ENCODE measurements at places on chromosomes 5 and 9.

DNA sequence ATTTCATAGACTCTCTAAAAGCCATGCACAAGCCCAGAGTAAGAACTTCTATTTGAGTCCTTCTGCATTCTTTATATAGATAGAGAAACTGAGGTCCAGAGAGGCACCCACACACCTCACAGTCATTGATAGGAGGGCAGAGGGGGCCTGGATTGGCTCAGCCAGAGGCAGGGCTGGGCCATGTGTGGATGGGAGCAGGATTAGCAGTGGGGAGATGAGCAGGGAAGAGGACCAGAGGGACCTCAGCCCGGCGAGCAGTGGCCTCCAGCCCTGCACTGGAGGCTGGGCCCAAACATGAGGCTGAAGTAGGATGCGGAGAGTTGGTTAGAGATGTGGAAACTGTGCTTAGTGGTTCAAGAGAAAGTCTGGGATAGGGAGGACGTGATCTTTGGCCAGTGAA lies 34.0 kb downstream of the PPARGC1B start:
- DNase-seq: no peak

- DNase-seq: peak; percentile 62
Measured at GRCh38 chr5:30502277-30502676, 691.2 kb upstream of the CDH6 start.

- no peak for DNase-seq
Measured at GRCh38 chr5:169265888-169266287, 35.1 kb downstream of the SLIT3 start.

GRCh38 chr5:91928754-91929521 lies 545.8 kb upstream of the ARRDC3 start:
- peak; percentile 46 for DNase-seq

- DNase-seq: peak; percentile 84
Measured at GRCh38 chr5:89584339-89584956, 701.5 kb upstream of the MEF2C start.

- DNase-seq: no peak
Measured at GRCh38 chr5:133226186-133226585, 174.4 kb downstream of the HSPA4 start.
